ENCODE measurements at places on chromosomes 7 and 10.

DNA sequence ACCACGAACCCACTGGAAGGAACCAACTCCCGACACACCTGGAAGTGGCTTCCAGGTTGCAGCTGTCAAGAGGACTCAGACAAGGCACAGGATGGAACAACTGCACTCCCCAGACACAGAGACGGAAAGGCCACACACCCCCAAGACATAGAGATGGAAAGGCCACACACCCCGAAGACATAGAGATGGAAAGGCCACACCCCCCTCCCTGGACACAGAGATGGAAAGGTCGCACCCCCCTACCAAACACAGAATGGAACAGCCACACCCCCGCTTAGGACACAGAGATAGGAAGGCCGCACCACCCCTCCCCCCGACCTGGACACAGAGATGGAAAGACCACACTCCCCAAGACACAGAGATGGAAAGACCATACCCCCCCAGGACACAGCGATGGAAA, 7.6 kb downstream of the ZNF511 start:
- no peak for DNase-seq

GRCh38 chr10:47025540-47026300, 114.5 kb downstream of the PTPN20 start:
- no peak for DNase-seq

- no peak for DNase-seq
Observed at GRCh38 chr7:114428211-114428610, 13.6 kb downstream of the FOXP2 start.

DNA sequence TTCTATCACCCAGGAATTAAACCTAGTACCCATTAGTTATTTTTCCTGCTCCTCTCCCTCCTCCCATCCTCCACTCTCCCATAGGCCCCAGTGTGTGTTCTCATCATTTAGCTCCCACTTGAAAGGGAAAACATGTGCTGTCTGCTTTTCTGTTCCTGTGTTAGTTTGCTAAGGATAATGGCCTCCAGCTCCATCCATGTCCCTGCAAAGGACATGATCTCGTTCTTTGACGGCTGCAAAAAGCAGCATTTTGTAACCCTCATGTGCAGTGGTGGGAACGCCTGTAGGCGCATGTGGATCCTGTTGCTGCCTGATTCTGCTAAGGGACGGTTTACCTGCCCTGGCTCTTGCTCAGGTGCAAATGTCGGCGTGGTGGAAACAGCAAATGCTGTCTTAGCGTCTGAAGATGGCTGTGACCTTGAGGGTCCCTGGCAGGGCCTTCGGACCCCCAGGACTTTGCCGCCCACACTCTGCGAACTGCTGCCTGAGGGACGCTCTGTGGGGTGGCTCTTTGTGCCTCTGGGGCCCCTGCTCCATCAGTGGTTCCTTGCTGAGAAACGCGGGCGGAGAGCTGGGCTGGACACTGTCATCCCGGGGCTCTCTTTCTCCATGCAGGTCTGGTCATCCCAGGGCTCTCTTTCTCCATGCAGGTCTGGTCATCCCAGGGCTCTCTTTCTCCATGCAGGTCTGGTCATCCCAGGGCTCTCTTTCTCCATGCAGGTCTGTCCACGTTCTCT, 5.6 kb upstream of the MTG1 start:
- DNase-seq, result no peak

GRCh38 chr7:128177768-128178550, 63.1 kb upstream of the LEP start:
- no peak for DNase-seq

- no peak for DNase-seq
Observed at GRCh38 chr10:71968553-71969474, 4.6 kb downstream of the CHST3 start.

DNA sequence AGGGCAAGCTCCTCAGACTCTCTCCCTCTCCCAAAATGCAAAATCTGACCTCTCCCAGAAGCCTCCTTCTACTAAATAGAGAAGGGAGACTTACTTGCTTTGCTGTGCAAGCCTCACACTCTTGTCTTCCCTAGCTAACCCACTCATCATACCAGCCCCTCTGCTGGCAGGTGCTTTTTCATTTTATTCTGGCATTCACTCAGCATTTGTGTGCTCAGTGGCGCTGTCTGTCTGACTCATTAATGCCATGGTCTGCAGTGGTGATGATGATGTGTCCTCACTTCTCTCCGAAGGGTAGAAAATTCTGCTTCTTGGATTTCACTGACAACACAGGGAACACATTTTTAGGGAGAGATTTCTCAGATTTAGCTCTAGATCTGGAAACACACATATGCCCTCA, 22.0 kb upstream of the BTRC start:
- no peak for DNase-seq

DNA sequence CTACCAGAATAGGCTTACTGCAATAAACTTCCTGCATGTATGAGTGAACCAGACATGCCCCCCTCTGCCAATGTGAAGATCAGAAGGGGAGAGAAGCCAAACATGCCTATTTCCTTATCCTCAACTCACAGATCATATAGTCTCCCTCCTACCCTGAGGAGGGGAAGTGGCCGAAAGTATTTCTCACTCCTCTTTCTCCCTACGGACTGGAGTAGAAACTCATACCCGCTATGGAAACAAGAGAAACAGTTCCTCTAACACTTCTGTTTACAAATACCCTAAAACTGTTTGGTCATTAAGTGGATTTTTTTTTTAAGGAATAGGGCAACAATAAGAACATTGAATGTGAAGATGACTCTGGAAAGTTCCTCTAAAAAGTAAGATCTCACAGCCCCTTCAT, 31.4 kb downstream of the CCNJ start:
- no peak for DNase-seq

GRCh38 chr10:52438119-52438518, 124.0 kb downstream of the DKK1 start:
- DNase-seq, result no peak

- DNase-seq, result no peak
Observed at GRCh38 chr7:99672573-99672972, 7.2 kb downstream of the CYP3A5 start.

GRCh38 chr7:49624611-49625010, 148.8 kb upstream of the VWC2 start:
- DNase-seq, result no peak

DNA sequence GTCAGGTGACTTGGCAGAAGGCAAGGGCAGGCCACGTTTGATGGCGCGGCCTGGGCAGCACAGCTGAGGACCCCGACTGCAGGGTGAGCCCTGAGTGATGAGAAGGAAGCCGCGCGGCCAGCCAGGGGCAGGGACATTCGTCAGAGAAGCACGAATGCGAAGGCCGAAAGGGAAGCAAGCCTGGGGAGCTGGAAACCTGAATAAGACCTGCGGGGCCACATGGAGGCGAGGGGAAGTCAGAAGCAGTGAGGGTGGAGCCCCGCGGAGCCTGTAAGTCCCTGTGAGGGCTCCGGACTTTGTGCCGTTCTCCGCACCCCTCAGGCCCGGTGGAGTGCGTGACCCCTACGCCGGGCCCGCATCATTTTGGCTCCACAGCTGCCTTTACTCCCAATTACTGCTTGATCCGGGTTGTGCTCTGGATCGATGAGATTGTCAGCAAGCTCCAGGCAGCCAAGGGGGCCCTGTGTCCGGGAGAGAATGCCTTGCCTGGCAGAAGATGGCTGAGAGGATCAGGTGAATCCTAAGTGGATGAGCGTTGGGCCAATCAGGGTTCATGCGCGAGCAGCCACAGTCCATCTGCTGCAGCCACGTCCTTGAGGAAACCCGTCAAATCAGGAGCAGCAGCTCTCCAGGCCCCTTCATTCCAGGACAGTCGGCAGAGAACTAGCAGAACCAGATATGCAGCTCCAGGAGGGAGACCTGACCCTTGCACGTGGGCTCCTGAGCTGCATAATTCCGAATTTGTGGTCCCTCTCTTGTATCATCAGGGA, 293.3 kb upstream of the SHH start:
- DNase-seq, result no peak

DNA sequence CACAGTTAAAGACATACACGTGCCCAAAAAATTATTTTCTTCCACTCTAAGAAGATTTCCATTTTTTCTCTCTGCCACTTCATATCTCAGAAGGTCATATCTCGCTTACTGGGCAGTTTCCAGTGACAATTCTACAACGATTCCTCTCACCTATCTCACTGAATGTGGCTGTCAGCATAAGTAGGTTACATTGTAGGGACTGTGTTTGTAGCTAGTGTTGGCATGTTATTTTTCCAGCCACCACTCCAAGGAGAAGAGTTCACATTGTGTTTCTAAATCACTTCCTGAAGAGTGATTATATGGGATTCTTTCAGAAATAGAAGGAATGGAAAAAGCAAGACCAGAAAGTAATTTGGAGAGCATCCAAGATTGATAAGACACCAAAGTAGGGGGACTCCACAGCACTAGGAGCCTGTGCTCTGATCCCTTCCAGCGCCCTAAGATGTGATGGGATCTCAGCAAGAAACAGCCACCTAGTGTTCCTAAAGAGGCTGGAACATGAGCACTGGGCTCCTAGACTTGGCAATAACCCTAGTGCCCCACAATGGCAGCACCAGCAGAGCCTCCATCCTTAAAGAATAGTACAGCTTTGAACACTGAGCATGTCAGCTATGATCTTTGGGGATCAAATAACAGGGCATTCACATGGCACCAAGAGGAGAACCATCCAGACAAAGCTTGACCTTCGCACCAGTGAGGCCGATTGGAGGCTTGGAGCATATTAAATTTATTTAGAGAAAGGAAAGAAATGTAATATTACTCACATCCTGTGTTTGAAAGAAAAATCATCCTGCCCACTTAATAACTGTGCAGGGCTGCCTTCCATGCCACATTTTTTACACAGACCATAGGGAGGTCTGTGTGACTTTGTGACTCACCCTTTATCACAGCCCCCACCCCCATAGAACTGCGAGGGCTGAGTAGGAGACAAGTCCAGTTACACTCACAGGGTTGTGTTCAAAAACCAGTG, 51.8 kb downstream of the CAV1 start:
- no peak for DNase-seq

- DNase-seq, result no peak
Observed at GRCh38 chr10:126731610-126731990, 61.1 kb upstream of the C10orf90 start.

DNA sequence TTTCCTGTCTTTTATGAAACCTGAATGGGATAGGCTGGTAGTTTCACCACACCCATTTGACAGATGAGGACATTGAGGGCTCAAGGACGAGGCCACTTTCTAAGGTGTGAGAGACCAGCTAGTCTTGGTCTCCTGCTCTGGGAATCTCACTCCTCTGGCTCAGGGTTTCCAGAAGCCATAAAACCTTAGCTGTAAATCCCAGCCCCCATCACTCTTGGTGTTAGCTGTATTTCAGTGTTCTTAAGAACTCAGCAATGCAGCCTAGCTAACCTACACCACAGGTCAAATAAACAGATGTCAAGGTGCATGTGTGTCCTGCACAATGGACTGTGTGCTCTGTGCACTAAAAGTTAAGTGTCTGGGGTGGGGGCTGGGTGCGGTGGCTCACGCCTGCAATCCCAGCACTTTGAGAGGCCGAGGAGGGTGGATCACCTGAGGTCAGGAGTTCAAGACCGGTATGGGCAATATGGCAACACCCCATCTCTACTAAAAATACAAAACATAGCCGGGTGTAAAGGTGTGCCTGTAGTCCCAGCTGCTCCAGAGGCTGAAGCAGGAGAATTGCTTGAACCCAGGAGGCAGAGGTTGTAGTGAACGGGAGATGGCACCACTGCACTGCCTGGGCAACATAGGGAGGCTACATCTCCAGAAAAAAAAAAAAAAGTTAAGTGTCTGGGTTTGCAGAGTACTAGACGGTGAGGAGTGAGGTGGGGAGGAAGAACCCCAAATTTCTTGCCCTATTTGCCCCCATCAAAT, 567 bp upstream of the EPO start:
- no peak for DNase-seq

- no peak for DNase-seq
Observed at GRCh38 chr7:126411821-126412383, 840.8 kb downstream of the GRM8 start.

DNA sequence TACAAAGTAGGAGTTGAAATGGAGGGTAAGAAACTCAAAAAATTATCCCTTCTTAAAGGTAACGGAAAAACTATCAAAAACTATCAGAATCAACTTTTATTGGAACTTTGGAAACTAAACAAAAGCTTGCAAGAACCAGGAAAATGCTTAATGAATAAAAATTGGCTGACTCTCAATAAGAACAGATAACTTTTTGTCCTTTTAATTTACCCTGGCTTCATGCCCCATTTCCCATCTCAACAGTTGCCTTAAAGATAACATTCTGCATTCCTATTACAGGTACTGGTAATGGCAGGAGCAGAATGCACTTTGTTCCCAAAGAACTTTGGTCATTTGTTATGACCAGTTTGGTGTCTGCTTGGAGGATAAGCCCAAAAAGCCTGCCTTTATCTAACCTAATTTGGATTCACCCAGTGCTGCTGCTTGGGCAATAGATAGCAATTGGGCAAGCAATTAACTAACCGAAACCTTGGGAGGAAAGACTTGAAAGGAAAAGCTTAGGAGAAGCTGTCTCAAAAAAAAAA, 17.8 kb downstream of the CH25H start:
- no peak for DNase-seq

DNA sequence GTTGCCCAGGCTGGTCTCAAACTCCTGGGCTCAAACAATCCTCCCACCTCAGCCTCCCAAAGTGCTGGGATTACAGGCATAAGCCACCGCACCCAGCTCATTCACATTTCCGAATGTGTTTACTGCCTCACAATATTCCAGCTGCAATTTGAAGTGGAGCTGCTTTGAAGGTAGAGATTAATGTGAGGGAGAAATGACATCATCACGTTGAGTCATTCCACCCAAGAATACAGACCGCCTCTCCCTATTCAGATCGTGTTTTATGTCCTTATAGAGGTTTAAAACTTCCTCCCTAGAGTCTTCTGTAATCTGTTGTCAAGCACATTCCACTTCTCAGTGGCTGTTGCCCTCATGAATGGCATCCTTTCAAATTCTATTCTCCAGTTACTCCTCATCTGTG, 100.4 kb upstream of the PDGFA start:
- no peak for DNase-seq

GRCh38 chr7:27235387-27236311, 7.0 kb upstream of the EVX1 start:
- no peak for DNase-seq

GRCh38 chr7:39293056-39293823, 273.0 kb upstream of the YAE1 start:
- DNase-seq, result no peak

- DNase-seq, result no peak
Observed at GRCh38 chr7:115410972-115411686, 489.2 kb downstream of the MDFIC start.

Data from activated CD4-positive, alpha-beta T cell treated with anti-CD3 and anti-CD28 coated beads, Interleukin-2, amount 50 U/mL, for 1 hour (primary cell).